Fibroblast of villous mesenchyme (primary cell): ENCODE measurements at places on chromosomes 3 and 15.

- no peak for DNase-seq
Observed at GRCh38 chr3:31762097-31762764, 218.8 kb downstream of the OSBPL10 start.

- DNase-seq, result peak; percentile 93
Observed at GRCh38 chr3:27677565-27677964, 44.6 kb downstream of the EOMES start.

DNA sequence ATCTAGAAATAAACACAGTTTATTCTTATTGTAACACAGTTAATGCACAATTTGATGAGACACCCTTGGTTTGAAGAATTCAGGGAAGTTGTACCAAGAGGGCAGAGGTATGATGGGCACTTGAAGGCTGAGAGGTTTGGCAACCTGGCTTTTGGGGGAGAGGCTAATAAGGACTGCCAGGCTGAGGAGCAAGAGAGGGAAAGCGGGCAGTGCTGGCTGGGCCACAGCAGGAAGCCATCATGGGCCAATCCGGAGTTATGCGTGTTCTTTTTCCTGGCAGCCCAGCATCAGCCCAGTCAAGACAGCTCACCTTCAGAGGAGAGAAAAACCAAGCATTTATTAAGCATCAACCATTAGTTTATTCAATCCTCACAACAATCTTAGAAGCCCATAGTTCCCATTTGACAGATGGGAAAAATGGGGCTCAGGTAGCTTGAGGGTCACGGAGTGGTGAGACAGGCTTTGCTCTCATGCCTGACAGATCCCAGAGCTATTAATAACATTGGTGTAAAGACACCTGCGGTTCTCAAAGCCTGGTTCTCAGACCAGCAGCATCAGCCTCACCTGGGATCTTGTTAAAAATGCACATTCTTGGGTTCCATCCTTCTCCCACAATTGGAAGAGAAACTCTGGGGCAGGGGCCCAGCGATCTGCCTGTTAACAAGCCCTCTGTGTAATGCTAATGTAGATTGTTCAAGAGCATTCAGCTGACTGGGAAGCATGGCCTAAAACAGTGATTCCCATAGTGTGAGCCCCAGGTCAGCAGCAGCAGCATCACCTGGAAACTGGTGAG lies 183.7 kb downstream of the NTRK3 start:
- no peak for DNase-seq

- no peak for DNase-seq
Observed at GRCh38 chr3:179236669-179237301, 14.1 kb downstream of the KCNMB3 start.

GRCh38 chr3:134628884-134629283 lies 21.9 kb downstream of the KY start:
- no peak for DNase-seq

DNA sequence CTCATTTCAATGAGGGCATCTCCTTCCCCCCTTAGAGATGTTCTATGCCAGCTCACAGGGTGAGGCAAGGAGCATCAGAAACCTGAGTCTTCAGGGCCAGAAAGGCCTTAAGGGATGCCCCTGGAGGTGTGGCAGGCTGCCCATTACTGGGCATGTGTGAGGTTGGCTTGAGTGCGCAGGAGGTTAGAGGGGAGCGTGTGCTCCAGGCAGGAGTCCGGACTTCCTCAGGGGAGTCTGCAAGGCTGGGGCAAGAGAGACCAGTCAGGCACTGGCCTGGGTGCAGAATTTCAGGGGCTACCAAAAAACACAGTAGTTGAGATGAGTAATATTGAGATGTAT lies 1.9 kb downstream of the LOXL1 start:
- DNase-seq, result no peak

- DNase-seq, result no peak
Observed at GRCh38 chr15:74799255-74799855, 13.3 kb upstream of the LMAN1L start.

- no peak for DNase-seq
Observed at GRCh38 chr3:26683902-26684301, 61.3 kb downstream of the LRRC3B start.

- no peak for DNase-seq
Observed at GRCh38 chr3:101142160-101142559, 148.9 kb upstream of the ABI3BP start.

GRCh38 chr3:130662501-130662996 lies 84.1 kb downstream of the PIK3R4 start:
- peak; percentile 40 for DNase-seq

GRCh38 chr3:44762170-44762677 lies 630 bp downstream of the KIF15 start:
- DNase-seq, result peak; percentile 17
